ENCODE measurements at places on chromosomes 5 and 9.
A peak's percentile ranks its signal among the peaks of the same experiment; 100 is the strongest.

- no peak for DNase-seq
These were observed 15.2 kb upstream of the PPP1R2B start for GRCh38 chr5:156834916-156835315.

- DNase-seq = no peak
These were observed 94.1 kb downstream of the JMY start for GRCh38 chr5:79330071-79330470.

DNA sequence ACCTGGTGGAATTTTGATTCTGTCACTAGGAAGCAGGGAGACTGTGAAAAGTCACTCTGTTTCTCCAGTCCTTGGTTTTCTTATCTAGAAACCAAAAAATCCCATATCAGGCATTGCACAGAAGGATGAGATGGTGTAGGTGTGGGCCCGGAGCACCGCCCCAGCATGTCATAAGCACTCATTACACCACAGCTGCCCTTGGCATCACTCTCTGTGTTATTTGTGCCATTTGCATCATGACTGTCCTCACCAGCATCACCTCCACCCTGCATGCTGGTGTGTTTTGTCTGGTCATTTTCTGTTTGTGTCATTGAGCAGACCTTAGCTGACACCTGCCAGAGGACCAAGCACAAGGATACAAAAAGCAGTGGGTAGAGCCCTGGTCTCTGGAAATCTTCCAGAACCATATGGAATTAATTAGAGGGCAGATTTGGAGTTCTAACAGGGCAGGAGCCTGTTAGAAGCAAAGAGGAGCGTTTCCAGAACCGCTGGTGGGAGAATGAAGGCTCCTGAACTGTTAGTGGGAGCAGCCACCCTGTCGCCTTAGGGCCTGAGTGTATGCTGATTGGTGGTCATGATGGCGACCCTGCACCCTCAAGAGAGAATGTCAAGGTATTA is 99.3 kb downstream of the AMBP start:
- no peak for DNase-seq

DNA sequence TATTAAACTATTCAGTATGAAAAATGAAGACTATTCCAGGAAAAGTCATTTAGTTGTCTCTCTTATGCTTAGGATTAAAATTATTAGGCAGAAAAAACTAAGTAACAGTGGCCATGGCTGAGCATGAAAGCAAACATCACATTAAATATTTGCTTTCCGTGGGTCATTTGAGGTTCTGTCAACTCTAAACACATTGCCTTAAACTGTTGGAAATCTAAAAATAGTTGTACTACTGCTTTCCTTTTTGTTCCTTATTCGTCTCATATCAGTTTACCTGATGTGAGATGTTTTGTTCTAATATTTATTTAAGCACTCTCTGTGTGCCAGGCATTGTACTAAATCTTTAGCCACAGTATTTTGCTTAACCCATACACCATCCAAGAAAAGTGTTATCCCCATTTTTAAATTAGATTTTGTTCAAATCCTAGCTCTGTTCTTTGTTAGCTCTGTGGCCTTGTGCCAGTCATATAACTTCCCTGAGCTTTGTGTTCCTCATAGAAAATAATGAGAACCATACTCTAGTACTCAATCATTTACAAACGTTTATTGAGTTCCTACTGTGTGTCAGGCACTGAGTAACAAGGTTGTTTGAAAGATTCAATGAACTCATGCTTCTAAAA is 18.7 kb upstream of the ZNF608 start:
- no peak for DNase-seq

DNA sequence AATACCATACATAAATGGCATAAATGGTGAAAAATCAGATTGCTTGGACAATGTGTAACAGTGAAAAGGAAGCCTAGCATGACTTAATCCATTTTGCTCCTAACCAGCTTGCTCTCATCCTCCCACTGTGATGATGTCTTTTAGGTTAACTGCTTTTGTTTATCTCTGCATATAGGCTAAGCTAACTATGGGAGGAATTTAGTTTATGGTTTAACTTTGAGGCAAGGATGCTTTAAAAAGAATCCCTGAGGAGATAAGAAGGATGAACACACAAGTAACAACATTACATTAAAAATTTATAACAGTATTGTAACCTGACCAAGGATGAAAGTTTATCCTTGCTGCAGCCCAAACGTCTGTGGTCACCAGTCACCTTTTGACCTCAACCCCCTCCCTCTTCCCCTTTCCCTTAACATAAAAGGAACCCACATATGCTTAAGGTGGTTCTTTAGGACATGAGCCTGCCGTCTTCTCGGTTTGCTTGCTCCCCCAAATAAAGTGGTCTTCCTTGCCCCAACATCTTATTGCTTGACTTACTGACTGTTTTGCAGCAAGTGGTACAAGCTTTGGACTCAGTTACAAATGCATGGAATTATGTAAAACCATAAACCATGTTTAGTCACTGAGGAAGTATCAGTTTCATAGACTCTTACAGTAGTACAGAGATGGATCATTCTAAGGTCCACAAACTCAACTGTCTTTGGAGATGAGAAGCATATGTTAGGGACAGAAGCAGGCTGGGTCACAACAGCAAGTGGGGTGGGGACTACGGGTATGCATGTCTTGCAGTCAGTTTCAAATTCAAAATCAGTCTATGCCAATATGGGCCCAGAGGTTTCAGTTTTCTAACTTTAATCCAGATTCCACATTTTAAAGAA is 31.3 kb downstream of the AGXT2 start:
- no peak for DNase-seq

GRCh38 chr9:111632695-111633388 is 1.7 kb downstream of the DNAJC25 start:
- DNase-seq = no peak

DNA sequence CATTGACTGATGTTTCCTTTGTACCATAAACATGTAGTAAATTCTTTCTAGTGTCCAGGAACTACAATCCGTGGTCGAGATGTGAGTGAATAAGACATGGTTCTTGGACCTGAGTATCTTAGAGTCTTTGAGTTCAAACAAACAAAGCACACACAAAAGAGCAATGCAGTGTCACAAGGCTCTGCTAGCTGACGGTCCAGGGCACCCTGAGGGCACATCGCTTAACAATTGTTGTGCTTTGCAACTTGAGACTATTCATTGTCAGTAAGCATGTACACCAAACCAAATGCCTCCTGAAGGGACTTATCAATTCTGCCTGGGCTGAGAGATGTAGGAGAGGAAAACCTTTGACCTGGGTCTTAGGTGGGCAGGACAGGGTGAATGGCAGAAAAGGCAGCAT is 84.8 kb downstream of the CAMK4 start:
- no peak for DNase-seq

GRCh38 chr5:172418862-172419814 is 35.2 kb downstream of the SH3PXD2B start:
- DNase-seq = no peak

DNA sequence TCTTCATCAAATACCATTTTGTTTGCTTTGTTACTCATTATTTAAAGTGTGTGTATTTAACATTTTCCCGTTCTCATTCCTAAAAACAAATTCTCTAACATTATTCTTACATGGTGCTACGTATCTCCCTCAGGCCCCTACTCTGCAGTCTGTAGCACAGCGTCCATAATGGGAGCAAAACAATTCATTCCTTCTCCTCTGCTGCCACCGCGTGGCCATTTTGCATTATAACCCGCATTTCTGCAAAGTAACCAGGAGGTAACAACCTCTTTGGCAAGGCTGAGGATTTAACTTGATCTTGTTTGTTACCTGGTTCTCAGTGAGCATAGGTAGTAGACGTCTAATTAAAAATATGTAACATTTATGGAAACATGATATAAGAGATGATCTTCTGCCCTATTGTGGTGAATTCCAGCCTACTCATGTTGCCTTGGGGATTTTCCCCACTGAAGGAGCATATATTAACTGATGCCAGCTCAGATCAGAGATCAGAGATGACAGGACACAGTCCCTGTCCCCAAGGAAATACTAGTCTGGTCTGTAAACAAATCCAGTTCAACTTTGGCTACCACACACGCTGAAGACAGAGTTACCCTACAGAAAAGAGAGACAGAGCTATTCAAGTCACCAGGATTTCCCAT is 10.5 kb downstream of the OR1K1 start:
- peak; percentile 64 for DNase-seq

- no peak for DNase-seq
These were observed 357.5 kb downstream of the TAF11L14 start for GRCh38 chr5:17991775-17992174.

GRCh38 chr9:126676685-126677143 is 63.0 kb downstream of the LMX1B start:
- no peak for DNase-seq

GRCh38 chr5:138639326-138639725 is 64.1 kb upstream of the HSPA9 start:
- no peak for DNase-seq

DNA sequence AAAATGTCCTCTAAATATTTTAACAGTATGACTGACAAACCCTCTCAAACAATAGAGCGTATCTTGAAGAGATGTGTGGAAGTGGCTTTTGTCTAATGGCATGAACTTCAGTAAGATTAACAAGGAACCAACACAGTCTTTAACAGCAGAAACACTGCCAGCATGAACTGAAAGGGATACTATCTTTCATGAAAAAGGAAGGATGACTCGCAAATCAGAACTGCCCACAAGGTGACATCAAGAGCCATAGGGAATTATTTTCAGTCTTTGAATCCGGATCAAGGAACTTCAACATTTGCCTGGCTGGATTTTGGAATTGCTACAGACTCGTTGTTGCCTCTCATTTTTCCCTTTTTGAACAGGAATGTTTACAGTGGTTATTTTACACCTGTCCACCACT is 5.1 kb upstream of the HEXB start:
- no peak for DNase-seq

GRCh38 chr5:146952168-146952567 is 73.6 kb upstream of the PPP2R2B start:
- no peak for DNase-seq

DNA sequence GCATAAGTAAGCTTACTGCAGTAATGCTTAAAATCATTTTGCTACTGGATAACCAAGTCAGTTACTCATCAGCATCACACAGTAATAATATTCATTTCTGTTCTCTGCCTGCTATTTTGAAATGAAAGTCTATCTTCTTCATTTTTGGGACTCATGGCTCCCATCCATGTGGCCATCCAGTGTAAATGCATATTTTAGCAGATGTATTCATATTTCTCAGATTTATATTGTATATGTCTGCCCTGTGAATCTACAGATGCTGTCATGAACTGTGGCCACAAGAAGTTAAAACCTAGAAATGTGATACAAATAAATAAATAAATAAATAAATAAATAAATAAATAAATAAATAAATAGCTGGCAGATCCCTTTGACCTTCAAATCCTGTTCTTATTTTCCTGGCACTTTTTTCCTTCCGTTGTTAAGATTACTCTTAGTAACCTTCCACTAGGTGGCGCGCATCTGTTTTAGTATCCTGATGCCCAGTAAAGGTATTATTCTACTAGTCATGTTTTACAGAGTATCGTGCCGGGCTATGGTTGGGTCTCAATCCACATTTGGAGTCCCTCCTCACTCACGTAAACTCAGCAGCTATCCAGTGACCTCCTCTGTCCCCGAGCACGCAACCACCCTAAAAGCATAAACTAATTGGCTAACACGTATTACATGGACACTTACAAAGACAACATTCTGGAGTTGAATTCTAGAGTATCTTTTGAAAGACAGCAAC is 79.2 kb upstream of the IL7R start:
- peak; percentile 86 for DNase-seq

DNA sequence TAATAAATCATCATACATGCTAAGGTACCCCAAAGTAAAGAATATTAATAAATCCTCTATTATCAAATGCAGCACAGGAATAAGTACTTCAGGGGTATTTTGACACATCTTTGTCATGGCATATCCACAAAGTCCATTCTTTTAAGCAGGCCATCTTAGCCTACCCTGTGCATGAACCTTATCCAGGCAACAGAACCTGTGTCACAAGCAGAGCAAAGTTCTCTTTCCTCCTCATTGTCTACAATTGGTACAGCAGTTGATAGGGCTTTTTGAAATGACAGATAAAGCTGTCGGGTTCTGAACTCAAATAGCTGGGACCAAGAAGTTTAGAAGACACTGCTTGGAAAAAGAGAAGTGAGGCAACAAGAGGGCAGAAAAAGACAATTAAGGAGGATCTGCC is 30.8 kb upstream of the PURA start:
- no peak for DNase-seq

DNA sequence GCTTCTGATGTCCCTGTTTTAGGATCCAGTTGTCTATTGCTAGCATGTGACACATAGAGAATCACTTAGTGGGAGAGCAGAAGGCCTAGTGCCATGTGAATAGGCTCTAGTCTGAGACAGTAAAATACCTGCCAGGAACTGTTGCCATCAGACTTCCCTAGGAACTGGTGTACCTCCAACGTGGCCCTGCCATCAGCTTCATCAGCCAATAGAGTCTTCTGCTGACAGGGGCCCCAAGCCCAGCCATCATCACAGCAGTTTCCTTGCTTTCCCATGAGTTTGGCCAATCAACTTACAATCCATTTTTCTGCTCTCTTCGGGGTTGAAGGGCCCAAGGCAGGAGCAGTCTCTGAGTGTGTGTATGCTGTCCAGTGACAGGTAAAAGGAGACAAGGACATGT is 128.4 kb upstream of the ADRA1B start:
- no peak for DNase-seq

DNA sequence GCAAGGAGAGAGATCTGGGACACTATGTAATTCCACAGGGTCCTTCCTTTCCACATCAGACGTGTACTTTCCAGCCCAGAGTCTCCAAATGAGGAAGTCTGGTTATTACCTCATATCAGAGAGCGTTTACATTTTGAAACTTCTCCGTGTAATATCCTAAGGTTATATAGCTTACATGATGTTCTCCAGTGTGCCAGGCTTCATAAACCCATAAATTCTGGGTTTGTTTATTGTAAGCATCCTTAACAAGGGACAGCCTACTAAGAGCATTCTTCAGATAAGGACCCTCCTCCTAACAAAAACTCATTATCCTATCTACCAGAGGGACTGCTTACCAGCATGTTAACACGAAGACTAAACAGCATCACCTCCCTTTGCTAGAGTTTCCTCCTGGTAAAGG is 17.9 kb downstream of the SRFBP1 start:
- DNase-seq = no peak
